Lung (tissue), 17 donors: ENCODE measurements at places on chromosomes 6 and 20.

DNA sequence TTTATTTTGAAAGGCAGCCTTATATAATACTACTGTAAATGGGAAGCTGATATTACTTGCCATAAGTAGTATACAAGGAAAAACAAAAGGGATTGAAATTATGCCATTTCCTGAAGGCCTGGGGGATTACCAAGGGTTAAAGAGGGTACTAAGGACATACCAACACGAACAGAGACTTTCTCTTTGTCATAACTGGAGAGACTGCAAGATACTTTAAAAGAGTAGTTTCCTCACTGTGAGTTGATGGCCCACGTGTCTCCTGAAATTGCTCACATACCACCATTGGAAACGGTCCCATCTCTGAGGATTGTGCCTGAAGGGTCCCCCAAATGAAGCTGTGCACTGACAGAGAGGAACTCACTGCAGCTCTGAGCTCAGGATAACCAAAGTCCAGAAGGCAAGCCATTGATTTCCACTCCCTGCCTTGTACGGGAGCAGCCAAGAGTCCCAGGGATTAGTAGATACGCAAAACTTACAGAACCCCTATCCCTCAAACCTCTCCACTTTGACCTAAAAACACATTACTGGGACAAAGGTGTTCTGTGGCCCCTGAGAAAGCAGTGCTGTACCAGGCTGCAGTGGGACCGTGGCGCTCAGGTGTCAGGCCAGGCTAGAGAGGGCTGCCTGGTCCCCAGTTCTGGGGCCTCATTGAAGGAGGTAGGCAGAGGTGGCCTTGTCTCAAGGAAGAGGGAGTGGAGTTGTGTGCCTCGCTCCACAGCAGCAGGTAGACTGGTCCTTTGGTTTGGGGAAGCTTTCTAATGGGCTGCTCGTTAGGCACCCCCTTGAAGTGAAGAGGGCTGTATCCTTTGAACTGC, 15.2 kb downstream of the PSMG4 start:
- no peak for DNase-seq

- DNase-seq: peak; percentile 68
Observed at GRCh38 chr6:105484238-105485161, 81.6 kb upstream of the PREP start.

GRCh38 chr6:14436592-14437132, 319.1 kb downstream of the CD83 start:
- no peak for DNase-seq

DNA sequence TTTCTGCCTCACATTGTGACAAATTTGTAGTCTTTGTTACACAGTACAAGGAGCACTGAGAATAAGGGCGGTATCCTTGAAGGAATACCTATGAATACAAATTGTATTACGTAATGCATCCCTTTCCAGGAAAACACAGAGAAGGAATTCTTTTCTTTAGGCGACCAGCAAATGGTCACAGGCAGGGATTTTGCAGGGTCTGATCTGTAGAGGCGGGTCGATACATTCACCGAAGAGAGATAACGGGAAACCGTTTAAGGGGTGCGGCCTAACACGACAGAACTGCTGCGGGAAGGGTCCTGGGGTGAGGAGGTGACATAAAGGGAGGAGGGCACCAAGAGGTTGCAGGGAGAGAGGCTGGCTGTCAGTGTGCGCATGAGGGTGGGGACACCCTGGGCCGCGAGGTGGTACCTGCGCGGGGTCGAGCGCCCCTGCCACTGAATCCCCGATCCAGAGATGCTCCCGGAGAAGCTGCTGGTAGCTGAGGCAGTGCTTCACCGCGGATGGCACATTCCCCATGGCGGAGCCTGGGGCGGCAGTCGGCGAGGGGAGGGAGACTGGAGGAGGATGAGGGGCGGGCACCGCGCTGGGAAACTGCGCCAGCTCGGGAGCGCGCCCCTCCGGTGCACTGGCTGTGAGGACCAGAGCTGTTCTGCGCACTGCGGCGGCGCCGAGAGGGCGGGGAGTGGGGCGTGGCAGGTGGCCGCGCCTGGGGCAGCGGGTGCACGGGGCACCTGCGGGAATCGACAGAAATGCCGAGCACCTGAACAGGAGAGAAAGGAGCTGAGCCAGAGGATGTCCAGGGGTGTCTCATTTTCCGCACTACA, at the start of gene HMGCLL1:
TSS of gene HMGCLL1 (minus strand) at position 656 of the 827 bp plus-strand sequence. CDS start at position 519, 137 bp downstream.
- peak; percentile 78 for DNase-seq

DNA sequence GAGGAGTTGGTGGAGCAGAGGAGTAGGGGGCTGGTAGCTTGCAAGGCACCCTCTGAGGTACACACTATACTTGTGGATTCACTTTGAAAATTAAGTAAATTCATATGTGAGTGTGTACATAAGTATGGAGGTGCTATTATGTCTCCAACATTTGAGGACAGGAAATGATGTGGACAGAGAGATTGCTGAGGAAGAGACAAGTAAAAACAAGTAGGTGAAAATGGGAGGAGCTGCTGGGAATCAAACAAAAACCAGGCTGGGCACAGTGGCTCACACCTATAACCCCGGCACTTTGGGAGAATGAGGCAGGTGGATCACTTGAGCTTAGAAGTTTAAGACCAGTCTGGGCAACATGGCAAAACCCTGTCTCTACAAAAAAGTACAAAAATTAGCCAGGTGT, 69.2 kb upstream of the LYRM2 start:
- DNase-seq: no peak

DNA sequence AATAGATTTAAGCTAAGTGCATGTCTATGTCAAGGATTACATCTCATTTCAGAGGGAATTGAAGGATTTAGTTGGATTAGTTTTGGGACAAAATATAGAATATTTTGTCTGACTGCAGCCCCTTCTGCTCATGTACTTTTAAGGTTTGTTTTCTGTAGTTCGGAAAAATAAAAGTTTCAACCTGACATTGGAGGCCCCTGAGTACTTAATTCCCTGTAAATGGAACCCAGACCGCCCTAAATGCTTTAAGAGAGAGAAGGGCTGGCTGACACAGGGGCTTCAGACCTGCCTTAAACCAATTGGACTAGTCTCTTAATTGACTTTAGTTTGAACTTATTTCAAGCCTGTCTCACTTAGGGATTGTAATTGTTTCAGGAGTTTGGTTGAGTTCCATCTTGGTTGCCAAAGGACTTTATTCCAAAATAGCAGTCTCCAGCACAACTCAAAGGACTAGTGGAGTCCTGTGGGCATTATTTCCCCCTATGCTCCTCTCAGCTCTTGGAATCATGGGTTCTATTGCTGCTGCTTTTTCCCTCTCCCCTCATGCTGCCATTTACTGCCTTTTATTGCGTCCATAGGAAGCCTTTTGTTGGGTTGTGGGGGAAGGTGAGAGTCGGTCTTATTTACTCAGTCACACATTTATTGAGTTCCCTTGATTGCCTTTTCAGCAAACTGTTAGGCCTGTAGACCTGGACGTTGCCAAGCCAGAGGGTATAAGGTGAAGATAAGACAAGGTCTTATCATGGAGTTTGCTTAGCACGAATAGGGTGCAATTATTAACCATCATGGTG, 14.5 kb downstream of the BRD2 start:
- DNase-seq: no peak

DNA sequence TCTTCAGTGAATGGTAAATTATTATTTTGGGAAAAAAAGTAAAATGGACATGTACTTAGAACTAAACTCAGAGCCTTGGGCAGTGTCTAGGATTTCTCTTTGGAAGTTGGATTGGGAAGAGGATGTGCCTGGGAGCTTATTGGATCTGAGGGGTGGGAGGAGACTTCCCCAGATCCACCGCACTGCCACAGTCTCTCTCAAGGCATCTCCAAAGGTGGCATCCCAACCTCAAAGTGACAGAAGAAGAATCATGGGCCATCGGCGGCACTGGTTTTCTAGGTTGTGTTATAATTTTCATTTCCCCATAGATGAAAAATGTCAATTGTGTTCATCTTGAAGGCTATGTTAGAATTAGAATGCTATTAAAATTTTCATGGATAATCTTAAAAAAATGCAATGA, 66.8 kb upstream of the CD93 start:
- no peak for DNase-seq

DNA sequence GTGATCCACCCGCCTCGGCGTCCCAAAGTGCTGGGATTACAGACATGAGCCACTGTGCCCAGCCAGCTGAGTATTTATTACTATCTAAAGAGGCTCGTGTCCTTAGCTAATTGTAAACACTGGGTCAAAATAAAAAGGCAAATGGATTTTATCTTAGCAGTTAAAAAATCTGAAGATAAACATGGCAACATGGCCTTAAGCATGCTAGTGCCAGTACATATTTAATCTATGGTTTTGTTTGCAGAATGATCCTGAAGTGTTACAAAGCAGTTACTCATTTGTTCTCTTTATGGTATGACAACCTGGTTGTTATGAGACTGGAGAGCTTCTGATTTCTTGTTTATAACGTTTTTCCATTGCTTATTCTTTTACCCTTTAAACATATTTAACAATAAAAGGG, 3.9 kb upstream of the KIAA0408 start:
- DNase-seq: no peak

DNA sequence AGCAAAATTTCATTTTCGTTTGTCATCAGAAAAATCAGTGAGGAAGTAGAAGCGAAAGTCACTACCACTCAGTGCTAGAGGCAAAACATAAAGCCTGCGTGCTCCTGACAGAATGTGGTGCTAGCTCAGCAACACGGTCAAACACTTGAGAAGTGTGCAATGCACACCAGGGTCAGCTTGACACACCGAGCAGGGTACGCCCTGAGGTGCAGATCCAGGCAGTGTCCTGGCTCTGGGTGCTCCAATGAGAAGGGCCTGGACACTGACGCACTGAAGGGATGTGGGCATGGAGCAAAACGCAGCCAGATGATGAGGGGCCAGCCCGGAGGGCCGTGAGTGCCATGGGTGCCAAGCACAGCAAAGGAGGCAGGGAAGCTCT, 5.9 kb downstream of the RNASET2 start:
- no peak for DNase-seq

DNA sequence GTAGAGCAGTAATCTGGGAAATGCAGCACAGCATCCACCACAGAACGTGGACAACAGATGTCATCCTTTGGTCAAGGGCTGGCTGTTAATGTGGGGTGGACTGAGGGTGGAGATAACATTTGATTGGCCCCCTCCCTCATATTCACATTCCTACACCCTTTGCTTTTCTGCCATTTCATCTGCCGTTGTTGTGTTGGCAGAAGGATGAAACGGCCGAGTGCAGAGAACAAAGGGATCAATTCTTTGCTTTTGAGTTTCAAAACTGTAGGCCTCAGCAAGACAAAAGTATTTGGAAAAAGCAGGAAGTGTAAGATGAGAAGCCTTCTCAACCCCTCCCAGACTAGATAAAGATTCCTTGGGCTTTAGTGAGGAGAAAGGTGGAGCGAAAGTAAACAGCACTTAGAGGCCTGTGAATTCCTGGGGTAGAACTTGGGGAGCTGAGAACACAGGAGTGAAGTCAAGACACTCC, 74.2 kb upstream of the PHIP start:
- DNase-seq: no peak

DNA sequence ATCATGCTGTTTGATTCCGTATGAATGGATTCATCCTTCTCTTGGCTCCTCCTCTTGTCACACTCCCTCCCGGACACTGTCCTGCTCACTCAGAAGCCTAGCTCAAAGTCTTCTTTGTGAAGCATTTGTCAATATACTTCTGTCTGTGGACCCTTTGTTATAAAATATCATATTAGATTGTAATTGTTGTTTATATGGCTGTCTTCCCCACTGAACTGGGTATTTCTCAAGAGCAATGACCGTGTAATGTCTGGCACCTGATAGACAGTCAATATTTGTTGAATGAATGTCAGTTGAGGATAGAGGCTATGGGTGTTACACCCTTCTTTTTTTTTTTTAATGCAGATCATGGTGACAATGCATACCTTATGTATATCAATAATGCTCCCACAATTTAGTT, 335.3 kb downstream of the SOX4 start:
- no peak for DNase-seq

GRCh38 chr6:90154755-90155470, 141.7 kb downstream of the BACH2 start:
- DNase-seq: peak; percentile 96

DNA sequence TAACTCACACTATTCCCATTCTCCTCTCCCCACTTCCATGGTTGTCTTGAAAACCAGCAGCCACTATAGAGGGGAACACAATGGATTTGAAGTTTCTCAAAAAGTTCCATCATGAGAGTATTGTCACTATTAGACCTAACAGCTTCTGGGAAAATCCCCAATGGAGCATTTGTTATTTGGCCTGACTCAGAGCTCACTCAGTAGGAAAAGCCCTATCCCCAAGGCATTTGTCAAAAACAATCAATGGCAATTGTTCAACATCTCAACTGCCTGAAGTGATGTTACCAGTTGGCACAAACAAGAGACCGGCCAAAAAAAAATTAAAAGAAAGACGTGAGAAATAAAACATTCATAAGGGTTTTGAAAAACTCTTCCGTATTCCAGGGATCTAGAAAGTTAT, 98.8 kb downstream of the MYLK4 start:
- DNase-seq: no peak

- peak; percentile 21 for DNase-seq
Observed at GRCh38 chr20:33415948-33416347, 14.6 kb upstream of the CDK5RAP1 start.

- DNase-seq: no peak
Observed at GRCh38 chr6:42095776-42096541, 45.6 kb downstream of the TAF8 start.

GRCh38 chr6:119210596-119210995, 132.1 kb upstream of the FAM184A start:
- no peak for DNase-seq

DNA sequence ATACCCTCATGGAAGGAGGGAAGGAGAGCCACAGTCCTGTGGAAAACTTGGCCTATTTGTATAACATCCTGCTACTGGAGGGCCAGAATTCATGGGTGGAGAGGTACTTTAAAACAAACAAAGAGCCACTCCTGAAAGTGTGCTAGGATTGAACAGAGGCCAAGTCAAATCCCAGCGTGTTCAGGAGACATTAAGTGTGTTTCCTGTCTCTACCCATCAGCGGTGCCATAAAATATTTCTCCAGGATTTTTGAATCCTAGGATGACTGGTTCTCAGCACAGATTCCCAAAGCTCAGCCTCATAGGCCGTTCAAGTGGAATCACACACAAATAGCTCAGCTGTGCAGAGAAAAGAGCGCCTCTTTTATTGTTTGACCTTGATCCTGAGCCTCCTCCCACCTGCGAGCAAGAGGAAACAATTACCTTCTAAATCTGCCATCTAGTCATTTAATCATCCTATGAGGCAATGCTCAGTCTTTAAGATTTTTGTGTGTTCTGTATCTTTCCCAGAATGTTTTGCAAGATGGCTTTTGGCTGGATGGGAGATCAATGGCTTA, 31.8 kb upstream of the RALGAPA2 start:
- DNase-seq: no peak

DNA sequence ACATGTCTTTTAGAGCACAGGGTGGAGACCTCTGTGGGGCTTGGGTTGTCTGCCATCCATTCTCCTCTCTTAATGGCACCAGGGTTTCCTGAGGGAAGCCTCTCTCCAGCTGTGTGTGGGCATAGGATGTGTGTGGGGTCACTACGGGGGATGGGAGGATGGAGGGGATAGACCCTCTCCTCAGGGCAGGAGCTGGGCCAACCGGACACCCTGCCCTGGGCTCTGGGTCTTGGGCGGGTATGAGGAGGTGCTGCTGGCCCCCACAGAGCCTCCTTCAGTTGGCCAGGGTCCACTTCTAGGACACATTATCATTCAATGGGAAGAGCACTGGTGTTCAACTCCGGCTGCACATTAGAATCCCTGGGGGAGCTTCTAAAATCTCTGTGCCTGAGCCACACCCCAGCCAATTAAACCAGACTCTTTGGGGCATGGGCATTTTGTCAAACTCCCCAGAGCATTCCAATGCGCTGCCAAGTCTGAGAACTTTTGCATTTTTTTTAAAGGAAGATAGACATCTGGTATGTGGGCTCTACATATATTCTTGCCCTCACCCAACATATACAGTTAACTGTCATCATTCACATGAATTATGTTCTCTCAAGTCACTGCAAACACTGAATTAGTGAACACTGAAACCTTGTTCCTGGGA, 38.5 kb downstream of the TRAM2 start:
- no peak for DNase-seq

GRCh38 chr6:72111611-72112010, 225.3 kb downstream of the RIMS1 start:
- no peak for DNase-seq
